ENCODE measurements at places on chromosomes 7 and 10.

- DNase-seq: no peak
These were observed 29.5 kb downstream of the SGPL1 start for GRCh38 chr10:70845256-70845655.

DNA sequence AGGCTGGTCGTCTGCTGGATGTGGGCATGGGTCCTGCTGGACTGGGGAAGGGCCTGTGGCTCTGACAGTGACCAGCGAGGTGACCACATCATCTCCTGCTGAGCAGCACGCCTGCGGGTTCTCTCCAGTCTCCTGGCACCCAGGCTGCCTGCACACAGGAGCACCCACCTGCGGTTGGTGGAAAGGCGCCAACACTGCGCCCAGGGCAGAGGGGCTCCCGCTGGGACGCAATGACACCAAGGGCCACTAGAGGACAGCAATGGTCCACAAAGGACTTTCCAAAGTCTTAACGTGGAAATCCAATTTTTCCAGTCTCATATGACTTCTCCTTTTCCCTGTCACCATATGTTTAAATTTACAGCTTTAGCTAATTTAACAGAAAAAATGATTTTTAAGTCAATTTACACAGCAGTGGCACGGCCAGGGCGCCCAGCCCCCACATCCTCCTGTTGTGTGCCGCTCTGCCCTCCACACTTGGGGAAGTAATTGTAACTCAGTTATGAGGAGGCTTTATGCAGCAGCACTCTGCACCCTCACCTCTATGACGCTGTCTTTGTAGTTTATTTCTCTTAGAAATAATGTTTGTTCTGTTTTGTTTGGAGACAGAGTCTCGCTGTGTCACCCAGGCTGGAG is 38.1 kb downstream of the CFAP46 start:
- DNase-seq: no peak

GRCh38 chr7:24024276-24025068 is 259.5 kb upstream of the NPY start:
- no peak for DNase-seq

- no peak for DNase-seq
These were observed 295.6 kb downstream of the CCDC3 start for GRCh38 chr10:12705943-12706342.

DNA sequence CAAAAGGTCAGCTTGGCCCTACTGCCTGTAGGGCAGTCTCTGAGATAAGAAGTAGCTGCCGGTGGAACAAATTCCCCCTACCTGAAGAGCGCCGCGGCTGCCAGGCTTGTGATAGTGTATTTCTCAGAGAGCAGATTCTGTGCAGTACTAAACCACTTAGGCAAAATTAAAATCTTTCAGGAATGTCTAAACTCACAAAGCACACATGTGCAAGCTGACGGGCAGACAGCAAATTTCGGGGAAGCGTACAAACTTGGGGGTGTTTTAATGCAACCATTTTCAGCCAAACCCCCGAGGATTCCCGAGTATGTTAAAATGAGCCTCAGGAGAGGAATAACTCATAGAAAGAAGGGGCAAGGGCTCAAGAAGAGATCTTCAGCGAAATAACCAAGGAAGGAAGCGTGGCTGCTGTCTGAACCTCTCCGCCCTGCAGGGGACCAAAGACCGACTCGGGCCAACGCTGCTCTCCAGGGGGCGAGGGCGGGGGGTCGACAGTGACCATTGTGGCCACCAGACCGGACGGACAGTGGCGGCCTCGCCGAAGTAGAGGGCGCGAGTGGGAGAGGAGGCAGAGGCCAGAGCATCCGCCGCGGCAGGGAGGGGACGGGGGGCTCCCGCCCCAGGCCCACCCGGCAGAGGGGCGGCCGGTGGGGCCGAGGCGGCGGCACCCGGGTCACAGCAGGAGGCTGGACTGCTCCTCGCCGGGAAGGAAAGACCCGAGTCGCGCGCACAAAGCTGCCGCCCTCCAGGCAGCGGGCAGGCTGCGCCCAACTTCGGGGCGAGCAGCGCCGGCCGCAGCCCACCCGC is 819 bp downstream of the HYCC1 start:
- no peak for DNase-seq

DNA sequence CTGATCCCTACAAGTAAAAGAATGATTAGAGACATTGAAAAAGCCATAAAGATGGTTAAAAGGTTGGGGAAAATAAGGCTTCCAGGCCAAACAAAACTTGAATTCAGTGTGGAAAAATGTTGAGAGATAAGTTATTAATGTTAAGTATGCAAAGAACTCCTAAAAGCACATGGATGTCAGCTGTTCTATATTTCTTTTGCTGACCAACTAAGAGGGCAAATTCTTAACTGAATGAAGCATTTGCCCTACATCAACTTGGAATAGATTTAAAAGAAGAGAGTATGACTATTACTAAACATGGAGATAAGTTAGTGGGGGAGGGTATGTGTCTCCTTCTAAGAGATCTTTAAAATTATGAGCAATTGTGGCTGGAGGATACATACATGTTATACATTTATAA is 124.8 kb downstream of the KIAA1217 start:
- DNase-seq: no peak

All from NCI-H2029 treated with DMSO at 0.1 percent for 48 hours (cell line).